Neuronal stem cell (in vitro differentiated cells): ENCODE measurements at places on chromosomes 6 and 20.

DNA sequence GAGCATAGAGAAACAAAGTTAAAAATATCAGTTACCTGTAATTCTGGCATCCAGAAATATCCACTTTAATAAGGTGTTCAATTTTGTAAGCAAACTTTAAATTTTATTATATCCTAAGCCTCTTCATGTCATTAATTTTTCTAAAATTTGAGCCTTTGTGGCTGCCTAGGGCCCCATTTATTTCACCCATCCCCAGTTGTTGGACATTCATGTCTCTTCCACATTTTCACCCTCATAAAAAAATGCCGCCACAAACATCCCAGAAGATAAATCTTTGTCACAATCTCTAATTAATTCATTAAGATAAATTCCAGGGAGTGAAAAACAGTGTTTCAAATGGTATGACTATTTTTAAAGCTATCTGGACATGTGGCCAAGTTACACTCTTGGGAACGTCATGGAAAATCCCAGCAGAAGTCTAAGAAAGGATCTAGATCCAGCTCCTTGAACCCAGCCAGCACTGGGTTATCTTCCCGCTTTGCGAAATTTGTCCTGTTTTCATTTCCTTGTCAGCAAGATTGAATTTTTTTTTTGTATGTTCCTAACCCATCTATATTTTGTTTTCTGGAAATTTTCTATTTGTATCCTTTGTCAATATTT lies 97.2 kb downstream of the TMEM242 start:
- no peak for DNase-seq

DNA sequence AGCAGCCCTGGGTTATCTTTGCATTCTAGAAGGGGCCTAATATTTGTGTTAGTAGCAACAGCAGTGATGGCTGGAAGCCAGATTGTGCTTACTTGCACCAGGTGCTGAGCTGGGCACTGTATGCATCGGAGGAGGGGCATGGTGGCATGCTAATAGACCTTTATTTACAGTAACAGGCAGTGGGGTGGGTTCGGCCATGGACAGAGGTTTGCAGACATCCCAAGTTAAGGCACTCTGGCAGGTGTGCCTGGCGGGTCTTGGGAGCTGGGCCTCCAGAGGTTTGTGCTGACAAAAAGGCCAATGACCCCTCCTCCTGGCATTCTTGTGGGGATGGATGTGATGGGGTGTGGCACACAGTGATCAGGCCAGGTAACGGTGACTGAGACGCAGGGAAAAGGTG lies 39.0 kb upstream of the CD93 start:
- no peak for DNase-seq

DNA sequence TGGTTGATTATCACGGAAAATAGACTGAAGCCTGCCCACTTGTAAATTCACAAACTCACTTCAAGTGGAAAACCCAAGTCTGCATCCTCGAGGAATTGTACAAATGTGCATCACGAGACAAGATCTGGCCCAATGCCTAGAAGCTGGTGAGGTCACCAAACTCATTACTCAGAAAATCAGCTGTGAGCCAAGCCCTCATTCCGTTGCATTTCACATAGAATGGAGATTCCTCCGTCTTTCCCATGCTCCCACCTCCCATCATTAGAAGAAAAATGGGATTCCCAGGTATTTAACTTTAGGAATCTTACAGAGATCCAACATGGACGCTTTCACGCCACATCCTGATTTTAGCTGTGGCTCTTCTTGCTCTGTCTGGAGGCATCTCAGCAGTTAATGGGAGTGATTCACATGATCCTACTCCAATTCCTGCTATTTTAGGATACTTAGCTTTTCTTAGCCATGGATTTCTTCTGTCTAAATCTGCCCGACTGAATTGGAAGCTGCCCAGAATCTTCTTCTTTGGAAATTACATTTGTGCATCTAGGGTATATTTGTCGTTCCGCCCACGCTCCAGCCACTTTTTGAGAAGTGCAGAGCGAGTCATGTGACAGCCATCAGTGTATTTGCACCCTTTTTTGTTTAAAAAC lies 68.7 kb upstream of the STMND1 start:
- DNase-seq: no peak

GRCh38 chr20:22905658-22906057 lies 129.5 kb upstream of the SSTR4 start:
- no peak for DNase-seq

DNA sequence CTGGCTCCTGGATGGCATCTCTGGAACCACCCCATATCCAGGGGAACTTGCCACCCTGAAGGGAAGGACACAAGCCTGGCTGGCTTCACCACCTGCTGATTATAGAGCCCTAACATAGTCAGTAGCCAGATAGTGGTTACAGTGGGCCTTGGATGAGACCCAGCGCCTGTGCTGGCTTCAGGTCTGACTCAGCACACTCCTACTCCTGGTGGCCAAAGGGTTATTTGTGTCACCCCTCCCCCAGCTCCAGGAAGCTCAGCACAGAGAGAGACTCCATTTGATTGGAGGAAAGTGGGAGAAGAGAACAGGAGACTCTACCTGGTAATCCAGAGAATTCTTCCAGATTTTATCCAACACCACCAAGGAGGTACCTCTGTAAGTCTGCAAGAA lies 12.8 kb downstream of the SNX14 start:
- no peak for DNase-seq

DNA sequence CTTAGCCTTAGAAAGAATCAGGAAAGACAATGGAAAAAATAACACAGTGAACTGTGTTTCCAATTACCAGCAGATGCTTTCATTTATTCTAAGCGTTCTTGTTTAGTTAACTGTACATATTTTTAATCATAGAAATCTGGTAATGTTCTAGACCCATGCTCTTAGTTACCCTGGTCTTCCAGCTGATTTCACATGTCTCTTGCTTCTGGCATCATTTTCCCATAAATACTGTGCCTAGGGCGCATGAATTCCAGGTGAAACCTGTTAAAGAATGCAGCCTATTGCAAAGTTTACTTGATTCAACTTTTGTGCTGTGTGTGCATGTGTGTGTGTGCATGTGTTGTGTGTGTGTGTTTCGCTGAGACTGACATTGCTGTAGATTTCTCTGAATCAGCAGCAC lies 178.6 kb downstream of the PDE7B start:
- DNase-seq: no peak

DNA sequence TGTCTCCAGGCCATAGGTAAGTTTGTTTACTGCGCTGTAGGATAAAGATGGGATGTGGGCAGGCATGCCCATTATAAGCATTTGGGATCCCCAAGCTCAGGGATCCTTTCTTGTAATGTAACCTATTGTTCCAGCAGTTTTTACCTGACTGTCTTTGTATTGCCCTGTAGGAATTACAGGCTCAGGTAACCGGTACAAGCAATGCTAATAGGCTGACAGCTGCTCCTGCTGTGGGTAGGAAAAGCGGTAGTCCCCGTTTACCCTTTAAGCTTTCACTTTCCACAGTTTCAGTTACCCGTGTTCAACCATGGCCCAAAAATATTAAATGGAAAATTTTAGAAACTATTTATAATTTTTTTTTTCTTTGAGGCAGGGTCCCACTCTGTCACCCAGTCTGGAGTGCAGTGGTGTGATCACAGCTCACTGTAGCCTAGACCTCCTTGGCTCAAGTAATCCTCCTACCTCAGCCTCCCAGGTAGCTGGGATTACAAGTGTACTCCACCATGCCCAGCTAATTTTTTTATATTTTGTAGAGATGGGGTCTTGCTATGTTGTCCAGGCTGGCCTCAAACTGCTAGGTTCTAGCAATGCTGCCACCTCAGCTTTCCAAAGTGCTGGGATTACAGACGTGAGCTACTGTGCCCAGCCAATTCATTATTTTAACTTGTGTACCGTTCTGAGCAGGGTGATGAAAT lies 108.6 kb downstream of the CDYL start:
- no peak for DNase-seq

DNA sequence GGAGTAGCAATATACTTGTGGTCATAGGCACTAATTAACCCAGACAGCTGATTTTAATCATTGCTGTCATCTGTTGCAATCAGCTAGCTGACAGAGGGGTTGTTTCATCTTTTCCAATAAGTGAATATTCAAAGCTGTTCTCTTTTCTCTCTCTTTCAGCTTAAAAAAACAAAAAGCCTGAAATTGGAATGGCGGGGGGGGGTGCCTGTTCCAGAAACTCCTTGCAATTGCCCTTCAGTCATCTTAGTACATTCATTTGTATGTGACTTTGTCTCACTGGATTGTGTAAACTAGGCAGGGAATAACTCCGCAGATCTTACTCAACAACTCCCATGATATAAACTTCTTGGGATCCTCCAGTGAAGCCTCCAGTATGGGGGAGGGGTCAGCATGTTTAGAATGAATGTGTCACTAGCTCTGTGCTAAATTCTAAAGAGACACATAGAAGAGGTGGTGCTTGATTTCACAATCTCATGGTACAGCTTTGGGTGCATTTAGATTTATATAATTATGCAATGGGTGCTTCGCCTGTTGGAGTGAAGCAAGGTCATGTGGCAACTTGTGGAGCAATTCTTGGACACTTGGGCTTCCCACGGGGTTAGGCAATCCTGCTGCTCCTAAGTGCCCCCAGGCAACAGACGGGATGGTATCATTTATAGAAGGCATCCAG lies 40.1 kb downstream of the SLC24A3 start:
- no peak for DNase-seq

DNA sequence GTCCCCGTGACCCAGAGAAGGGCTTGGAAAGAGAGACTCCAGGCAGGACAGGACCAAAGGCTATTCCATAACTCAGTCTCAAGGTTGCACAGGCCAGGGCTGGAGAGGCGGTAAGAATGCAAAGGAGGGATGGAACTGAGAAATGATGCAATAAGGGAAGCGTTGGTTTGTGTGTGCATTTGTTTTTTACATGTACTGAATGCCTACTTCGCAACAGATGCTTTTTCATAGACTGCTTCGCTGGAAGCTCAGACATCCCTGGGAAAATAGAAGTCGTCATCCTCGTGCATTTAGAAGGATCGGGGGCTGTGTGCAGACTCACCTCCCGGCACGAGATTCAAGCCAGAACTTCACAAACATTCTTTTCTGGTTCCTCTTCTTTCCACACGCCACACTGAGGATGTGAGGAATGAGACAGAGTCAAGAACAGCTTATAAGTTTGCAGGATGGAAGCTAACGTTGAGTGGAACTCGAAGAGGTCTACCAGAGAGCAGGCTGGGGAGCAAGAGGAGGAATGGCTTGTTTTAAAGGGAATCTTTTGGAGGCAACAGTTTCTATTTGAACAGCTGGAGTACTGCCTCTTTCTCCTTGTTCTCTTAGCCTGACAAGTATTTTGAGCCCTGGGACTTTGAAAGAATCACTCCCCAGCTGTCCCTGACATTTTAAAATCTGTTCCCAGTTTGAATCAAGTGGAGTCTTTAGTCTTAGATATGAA lies 19.3 kb upstream of the LY86 start:
- DNase-seq: no peak

DNA sequence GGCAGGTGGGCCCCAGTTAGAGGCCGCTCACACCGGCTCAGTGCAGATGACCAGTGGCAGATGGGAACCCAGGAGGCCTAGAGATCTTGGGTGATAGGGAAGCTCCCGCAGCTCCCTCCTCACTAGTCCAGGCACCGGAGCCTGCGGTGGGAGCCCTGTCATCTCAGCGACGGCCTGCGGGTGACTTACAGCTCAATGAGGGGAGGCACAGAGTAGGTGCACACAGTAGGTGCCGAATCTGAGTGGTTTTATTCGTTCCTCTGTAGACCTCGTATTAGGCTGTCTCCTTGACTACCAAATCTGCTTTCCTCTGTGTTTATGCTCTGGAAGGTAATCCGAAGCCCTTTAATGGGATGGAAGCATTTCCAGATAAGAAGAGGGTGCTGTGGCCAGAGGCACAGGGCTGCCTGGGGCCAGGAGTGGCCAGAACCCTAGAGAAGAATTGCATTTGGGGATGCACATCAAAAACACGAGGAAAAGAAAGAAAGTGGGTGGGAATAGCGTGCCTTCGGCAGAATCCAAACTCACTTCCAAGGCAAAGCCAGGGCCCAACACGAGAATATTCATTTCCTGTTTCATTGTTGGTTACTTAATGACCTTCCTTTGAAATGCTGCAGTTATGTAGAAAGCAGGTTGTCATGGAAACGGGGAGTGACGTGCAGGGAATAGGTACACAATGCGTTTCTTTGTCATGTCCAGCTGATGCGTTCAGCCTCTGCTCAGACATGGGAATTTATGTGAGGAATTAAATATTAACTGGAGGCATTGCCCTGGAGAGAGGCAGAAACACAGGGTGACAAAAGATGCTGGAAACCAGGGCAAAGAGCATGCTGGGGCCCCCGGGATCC lies 24.7 kb downstream of the MYT1 start:
- DNase-seq: peak; percentile 63

DNA sequence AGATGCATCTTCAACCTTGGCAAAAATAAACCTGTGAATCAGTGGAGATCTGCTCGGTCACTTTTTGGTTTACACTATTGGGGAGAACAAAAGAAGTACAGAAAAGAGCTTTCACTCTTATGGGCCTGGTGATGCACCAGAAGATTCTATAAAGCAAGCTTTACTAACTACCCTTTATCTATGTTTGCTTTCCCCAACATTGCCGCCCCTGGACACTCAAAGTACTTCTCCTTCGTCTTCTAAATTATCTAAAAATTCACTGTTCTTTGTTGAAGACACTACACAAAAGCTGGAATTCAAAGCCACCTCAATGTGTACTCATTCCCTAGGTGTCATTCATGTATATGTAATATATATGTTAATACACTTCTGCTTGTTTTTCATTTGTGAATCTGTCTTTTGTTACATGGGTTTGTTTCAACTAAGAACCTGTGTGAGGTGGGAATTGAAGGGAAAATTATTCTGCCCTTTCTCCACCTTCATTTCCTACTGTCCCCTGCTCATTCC lies 97.9 kb upstream of the BTN3A2 start:
- no peak for DNase-seq

- DNase-seq: no peak
These were observed 111.0 kb downstream of the PLCB1 start for GRCh38 chr20:8242827-8243724.

DNA sequence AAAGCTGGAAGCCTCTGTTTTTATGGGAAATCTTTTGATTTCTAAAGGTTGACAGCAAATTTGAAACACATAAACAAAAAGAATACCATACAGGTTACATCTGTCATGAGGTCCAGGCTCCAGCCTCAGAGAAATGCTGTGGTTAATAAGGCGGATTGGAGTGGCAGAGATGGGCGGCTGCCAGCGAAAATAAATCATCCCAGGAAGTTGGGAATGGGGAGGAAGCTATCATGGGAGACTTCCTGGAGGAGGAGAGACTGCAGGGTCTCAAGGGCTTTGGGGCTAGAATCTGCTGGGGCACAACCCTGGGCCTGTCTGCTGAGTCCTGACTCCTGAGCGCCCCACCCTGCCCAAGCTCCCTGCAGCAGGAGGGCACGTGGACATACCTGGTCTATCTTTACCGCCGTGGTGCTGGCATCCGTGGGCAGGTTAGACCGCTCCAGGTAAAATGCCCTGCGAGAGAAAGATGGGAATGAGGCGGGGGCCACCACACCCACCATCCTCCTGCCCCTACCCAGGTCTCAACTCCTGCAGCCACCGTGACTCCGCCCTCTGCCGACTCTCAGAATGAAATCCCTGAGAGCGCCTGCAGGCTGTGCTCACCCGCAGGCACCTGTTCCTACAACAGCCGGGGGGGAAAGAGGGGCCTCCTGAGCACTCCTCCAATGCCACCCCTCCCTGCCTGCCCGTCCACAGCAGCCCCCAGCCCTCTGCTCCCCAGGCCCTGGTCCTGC lies 197.3 kb downstream of the PREX1 start:
- DNase-seq: no peak
